ENCODE measurements at places on chromosomes 1 and 21.

- no peak for DNase-seq
These were observed 30.4 kb upstream of the ARHGEF16 start for GRCh38 chr1:3423896-3424611.

DNA sequence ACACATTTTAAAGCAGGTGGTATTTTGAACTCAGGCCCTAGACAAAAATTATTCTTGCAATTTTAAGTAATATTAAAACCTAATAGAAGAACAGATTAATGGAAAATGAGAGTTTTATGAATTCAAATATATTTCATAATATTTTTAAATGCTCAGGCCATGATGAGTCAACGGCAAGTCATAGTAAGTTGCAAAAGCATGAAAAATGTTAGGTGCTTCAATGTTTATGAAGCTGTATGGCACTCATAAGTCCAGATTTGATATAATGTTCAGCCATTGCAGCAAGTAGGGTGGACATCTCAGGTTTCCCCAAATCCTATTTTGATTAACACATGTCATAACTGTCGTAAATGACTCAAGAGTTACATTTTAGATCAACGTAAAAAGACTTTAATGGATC is 112.6 kb downstream of the GRIK1 start:
- DNase-seq: no peak

- DNase-seq: peak; percentile 17
These were observed 12.7 kb downstream of the TFF2 start for GRCh38 chr21:42337830-42338728.

GRCh38 chr1:176768532-176768931 is 305.6 kb downstream of the PAPPA2 start:
- DNase-seq: no peak

DNA sequence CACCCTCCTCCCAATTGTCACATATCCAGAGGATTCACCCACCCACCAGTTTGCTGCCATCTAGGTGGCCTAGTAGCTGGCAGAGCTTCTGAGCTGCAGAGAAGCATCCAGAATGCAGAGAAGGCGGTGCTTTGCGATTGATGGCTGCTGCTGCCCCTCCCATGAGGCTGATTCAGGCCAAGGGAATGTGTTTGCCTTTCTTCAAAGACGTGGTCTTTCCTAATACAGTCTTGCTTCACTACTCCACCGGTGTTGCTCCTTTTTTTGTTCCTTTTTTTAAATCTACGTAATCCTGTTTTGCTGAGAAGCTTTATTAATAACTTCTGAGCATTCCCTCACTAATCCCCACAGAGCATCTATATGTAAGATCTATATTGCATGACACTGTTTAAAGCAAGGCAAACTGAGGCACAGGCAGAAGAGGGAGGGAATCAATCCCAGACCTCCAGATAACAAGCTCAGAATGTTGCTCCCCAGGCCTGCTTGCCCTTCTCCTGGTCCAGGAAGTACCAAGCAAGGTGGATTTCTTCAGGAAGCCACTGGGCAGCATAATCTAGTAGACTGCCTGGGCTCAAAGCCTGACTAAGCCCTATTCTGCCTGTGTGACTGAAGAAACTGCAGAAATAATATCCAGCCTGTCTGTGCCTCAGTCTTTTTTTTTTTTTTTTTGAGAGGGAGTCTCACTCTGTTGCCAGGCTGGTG is 275.5 kb upstream of the FMN2 start:
- no peak for DNase-seq

GRCh38 chr1:185896863-185897262 is 162.7 kb downstream of the HMCN1 start:
- no peak for DNase-seq

GRCh38 chr21:46666941-46667740 is 31.7 kb downstream of the PRMT2 start:
- no peak for DNase-seq

DNA sequence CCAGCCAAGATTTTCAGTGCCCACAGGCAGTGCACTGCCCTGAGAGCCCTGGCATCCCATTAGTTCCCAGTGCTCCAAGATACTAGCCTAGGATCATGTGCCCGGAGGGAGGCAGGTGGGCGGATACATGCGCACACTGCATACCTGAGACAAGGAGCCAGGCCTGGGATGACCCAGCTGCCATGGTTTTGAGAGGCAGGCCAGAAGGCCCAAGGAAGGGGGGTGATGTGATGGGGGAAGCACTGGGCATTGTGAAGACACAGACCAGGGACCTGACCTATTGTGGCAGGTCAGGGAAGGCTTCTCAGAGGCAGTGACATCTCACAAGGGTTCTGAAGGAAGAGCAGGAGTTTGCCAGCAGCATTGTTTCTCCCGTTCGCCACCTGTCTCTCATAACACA is 3.6 kb downstream of the ZC3H12A start:
- no peak for DNase-seq

GRCh38 chr1:232904131-232904530 is 46.3 kb upstream of the NTPCR start:
- no peak for DNase-seq

DNA sequence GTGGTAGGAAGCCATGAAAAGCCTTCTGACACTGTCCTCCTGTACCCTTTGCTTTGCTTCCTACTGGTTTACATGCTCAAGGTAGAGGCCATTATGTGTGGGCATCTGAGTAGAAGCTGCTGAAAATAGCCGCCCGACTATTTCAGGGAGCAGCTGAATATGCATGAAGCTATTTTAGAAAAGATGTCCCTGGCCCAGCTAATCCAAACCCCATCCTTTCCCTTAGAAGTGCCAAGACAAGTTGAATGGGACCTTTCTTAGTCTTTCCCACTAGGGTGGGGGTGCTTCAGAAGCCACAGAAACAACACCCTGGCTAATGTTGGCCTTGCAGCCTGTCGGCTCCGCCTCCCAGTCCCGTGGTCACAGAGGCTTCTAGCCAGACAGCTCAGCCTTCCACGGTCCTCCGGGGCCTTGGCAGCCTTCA is 205.1 kb upstream of the EDN2 start:
- DNase-seq: peak; percentile 42

GRCh38 chr21:41443562-41443961 is 17.5 kb downstream of the MX1 start:
- DNase-seq: no peak

DNA sequence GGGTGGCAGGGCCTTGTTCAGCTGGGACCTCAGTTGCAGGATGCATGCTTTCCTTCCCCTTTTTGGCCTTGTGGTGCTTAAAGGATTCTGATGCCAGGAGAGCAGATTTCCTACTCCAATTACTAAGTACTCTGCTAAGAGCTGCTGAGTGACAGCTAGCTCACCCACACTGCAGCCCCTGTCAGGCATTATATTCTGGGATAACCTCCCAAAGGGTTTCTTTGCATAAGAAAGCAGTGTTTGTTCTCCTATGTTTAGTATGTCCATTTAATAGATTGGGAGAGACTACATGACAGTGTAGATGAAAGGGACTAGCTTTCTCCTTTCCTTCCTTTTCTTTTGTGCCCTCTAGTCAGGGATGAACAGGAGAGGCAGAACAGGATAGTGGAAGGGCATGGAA is 100.7 kb downstream of the FAM78B start:
- no peak for DNase-seq

- DNase-seq: no peak
These were observed 368.8 kb upstream of the TMPRSS15 start for GRCh38 chr21:18772404-18772803.

DNA sequence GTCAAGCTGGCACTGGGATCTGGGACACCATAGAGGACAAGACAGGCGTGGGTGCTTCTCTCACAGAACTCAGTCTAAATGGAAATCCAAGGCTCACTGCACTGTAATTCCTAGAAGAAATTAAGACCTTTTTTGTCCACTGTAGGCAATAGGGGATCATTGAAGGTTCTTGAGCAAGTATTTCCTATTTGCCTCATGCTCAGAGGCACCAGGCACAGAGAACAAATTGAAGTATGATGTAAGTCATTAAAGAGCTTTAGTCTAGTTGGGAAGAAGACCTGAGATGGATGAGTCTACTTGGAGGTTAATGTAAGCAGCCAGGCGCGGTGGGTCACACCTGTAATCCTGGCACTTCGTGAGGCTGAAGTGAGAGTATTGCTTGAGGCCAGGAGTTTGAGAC is 34.6 kb downstream of the EIF2D start:
- no peak for DNase-seq

GRCh38 chr1:170806961-170807360 is 128.4 kb upstream of the MROH9 start:
- DNase-seq: no peak

- DNase-seq: no peak
These were observed 104.1 kb downstream of the DENND1B start for GRCh38 chr1:197671140-197671539.

DNA sequence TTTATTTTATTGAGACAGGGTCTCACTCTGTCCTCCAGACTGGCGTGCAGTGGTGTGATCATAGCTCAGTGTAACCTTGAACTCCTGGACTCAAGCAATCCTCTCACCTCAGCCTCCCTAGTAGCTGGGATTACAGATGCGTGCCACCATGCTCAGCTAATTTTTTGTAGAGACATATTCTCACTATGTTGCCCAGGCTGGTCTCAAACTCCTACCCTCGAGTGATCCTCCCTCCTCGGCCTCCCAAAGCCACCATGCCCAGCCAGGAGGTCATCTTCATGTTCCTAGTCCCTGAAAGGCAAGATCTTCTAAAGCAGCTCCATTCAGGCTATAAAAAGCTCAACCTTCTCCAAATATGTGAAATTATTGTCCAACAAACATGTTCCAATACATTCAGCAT is 53.9 kb downstream of the TOR1AIP2 start:
- no peak for DNase-seq

DNA sequence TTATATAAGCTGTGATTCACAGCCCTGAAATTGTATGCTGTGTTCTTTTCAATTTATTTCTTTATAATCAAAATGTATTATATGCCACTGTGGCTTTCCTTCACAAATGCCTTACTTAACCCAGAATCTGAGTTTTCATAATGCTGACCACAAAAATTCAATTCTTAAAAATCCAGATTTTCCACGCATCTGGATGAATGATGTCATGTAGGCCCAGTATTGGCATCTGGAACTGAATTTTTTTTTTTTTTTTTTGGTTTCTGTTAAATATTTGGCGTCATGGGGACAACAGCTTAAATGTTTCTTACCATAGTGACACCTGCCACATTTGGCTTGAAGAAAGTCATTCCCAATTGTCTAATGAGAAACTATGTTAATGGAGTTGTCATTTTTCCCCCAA is 296.8 kb downstream of the TM2D1 start:
- no peak for DNase-seq

DNA sequence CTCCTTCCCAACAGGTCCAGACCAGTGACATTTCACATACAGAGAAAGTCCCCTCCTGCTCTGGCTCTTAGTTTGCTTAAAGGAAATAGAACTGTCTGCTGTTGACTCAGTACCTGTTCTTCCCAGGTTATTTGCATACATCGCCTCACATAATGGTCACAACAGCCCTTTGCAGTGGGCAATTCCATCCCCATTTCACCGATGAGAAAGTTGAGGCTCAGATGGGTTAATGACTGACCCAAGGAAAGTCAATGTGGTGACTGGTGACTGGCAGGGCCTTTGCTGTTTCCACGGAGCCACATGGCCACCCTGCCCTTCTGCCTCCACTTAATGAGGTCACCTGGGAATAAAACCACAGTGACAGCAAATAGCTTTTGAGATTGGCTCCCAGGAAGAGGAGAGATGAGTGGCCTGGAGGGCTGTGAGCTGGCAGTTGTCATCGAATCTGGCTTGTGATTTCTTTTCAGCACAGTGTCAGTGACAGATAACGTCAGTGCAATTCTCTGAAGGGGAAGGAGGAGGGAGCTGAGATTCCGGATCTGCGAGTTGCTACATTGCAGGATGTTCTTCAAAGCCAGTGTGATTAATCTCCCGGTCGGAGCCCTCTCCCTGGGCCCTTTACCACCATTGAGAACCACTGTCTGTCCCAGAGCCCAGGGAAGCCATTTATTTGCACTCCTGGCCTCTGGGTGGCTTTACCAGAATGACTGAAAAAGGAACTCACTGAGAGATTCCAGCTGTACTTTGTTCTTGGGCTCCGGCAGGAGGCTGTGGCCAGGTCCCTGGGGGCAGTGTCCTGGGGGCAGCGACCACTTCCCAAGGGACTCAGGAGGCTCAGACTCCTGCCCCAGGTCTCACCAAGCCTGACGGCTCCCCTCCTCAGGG is 117.2 kb downstream of the CNIH3 start:
- DNase-seq: no peak

DNA sequence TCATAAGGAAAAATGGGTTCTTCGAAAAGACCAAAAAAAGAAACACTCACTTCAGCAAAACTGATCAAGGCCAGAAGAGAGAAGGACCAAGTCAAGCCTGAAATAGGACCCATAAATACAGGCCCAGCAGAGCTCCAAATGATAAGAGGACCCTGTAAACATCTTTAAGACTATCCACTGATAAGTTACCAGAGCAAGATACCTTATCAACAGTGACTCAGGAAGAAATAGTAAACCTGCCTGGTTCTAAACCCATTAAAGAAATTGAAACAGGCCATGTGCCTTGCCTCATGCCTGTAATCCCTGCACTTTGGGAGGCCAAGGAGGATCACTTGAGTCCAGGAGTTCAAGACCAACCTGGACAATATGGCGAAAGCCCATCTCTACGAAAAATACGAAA is 81.8 kb upstream of the ERRFI1 start:
- no peak for DNase-seq
